Heart left ventricle (tissue), 16 donors: ENCODE measurements at places on chromosomes 3 and 15.

DNA sequence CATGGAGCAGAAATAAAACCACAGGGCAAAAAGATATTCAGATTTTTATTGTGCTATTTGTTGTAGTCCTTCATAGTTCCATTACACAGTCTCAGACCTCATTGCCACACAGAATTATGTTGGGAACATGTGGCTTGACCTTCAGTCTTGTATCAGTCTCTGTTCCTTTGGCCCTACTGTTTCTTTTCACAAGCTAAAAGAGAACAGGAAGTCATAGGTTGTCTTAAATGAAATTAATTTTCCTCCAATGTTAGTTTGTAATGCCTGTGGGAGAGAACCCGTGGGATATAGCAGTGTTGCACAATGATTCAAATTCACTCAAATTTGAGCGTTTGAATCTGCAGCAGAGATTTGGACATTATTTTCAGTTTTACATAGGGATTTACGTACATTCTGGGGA lies 359.9 kb downstream of the LRTM1 start:
- H3K27ac ChIP-seq: no peak overlapping the region
- H3K4me3 ChIP-seq: no peak overlapping the region
- no peak for DNase-seq
- no peaks in the 10 kb centered on the region for H3K27me3 ChIP-seq
- H3K4me1 ChIP-seq: no peaks in the 10 kb centered on the region

DNA sequence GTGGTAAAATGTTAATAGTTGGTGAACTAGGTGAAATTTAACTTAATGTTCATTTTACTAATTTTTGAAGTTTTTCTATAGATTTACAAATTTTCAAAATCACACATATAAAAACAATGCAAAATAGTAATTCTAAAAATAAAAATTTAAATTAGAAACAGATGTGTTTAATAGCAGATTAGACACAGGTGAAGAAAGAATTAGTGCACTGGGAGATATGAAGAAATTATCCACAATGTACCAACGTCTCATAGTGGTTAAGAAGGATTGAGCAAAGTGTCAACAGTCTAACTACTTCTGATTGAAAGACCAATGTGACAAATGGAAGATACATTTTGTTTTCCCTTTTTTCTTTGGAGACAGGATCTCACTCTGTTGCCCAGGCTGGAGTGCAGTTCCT lies 26.5 kb downstream of the SPG11 start:
- peaks cover 52% of the 10 kb centered on the region for H3K36me3 ChIP-seq
- no peaks in the 10 kb centered on the region for H3K27me3 ChIP-seq
- no peak overlapping the region for H3K27ac ChIP-seq
- no peak overlapping the region for H3K4me3 ChIP-seq
- no peaks in the 10 kb centered on the region for H3K4me1 ChIP-seq

DNA sequence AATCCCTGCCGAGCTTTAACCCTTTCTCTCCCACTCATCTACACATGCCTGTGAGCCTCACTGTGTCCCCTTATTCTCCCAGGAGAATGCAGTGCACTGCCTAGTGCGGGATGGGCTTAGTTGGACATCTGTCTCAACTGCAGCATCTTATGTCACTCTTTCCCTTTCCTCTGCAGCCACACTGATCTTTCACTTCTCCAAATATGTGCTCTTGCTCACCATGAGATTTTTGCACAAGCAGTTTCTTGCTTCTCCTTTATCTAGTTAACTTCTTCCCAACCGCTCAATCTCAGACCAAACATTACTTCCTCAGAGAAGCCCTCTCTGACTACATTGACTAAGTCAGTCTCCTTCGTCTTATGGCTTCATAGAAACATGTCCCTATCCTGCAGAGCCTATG lies 292.3 kb downstream of the KBTBD8 start:
- H3K4me1 ChIP-seq: no peaks in the 10 kb centered on the region
- no peak for DNase-seq
- no peak overlapping the region for H3K4me3 ChIP-seq
- H3K27ac ChIP-seq: no peak overlapping the region

GRCh38 chr15:31552482-31553099 lies 226.0 kb downstream of the KLF13 start:
- H3K27ac ChIP-seq: no peak overlapping the region
- H3K27me3 ChIP-seq: no peaks in the 10 kb centered on the region
- peaks cover 3% of the 10 kb centered on the region for H3K4me1 ChIP-seq
- no peaks in the 10 kb centered on the region for H3K36me3 ChIP-seq
- no peak for DNase-seq

GRCh38 chr3:72629191-72629631 lies 219.0 kb downstream of the SHQ1 start:
- H3K36me3 ChIP-seq: no peaks in the 10 kb centered on the region
- DNase-seq: no peak
- H3K4me3 ChIP-seq: no peak overlapping the region
- H3K4me1 ChIP-seq: no peaks in the 10 kb centered on the region
- H3K27ac ChIP-seq: no peak overlapping the region

- no peaks in the 10 kb centered on the region for H3K36me3 ChIP-seq
- H3K27me3 ChIP-seq: no peaks in the 10 kb centered on the region
- DNase-seq: peak; percentile 45
These were observed 79.1 kb upstream of the HACD2 start for GRCh38 chr3:123663977-123664376.

DNA sequence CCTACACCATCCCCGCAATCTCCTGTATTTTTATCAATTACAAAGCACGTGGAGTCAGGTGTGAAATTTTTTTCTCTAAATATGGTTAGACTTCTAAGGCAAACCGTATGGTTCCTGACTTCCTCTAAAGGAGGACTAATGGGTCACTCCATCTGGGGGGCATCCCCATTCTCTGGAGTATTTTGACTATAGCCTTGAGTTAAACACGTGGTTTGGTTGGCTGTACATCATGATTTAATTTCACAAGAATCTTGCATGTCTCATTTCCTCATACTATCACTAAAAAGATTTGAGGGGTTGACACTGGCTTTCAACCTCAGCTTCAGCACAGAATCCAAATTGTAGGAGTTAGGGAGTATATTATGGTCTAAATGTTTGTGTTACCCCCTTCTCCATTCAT lies 25.3 kb upstream of the ZNF770 start:
- no peak overlapping the region for H3K4me3 ChIP-seq
- no peaks in the 10 kb centered on the region for H3K27me3 ChIP-seq
- no peaks in the 10 kb centered on the region for H3K4me1 ChIP-seq
- H3K36me3 ChIP-seq: no peaks in the 10 kb centered on the region

- H3K4me3 ChIP-seq: no peak overlapping the region
- H3K27ac ChIP-seq: peak overlapping the region; percentile 82
- DNase-seq: no peak
These were observed 33.8 kb downstream of the FMN1 start for GRCh38 chr15:33160581-33161165.

DNA sequence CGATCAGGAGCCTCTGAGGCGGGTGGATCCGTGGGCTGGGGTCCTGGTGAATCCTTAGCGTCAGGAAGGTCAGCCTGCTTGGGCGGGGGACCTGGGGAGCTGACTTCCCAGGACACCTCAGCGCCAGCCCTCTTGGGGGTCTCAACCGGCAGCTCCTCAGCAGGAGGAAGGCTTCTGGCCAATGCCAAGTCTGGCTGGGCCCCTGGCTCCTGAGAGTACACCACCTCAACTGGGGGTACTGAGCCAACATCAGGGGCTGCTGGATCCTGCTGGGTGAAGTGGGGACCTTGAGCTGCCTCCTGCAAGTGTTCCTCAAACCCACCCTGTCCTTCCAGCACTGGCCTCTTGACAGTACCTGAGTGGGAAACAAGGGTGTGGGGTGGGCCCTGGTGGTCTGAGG lies 3.1 kb downstream of the PRRT3 start:
- no peaks in the 10 kb centered on the region for H3K36me3 ChIP-seq
- H3K27me3 ChIP-seq: no peaks in the 10 kb centered on the region
- H3K4me3 ChIP-seq: no peak overlapping the region
- no peak for DNase-seq
- peaks cover 30% of the 10 kb centered on the region for H3K4me1 ChIP-seq
- H3K27ac ChIP-seq: no peak overlapping the region

DNA sequence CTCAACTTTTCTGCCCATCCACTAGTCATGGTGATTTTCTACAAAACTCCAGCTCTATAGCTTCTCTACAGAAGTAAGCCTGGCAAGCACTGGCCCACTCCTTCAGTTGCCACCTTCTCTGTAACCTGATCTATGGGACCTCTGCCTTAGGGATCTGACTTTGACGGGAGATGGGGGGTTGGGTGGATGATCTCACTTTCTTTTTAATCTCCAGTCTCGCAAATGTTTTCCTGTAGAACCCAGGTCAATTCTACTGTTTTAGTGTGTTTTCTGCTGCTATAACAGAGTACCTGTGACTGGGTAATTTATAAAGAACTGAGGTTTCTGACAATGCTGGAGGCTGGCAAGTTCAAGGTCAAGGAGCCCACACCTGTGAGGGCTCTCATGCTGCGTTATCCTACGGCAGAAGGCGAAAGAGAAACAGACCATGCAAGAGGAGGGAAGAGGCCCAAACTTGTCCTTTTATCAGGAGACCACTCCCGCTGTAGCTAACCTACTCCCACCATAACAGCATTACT lies 189.9 kb upstream of the THRB start:
- H3K4me3 ChIP-seq: no peak overlapping the region
- no peak for DNase-seq
- H3K4me1 ChIP-seq: no peaks in the 10 kb centered on the region
- no peak overlapping the region for H3K27ac ChIP-seq

DNA sequence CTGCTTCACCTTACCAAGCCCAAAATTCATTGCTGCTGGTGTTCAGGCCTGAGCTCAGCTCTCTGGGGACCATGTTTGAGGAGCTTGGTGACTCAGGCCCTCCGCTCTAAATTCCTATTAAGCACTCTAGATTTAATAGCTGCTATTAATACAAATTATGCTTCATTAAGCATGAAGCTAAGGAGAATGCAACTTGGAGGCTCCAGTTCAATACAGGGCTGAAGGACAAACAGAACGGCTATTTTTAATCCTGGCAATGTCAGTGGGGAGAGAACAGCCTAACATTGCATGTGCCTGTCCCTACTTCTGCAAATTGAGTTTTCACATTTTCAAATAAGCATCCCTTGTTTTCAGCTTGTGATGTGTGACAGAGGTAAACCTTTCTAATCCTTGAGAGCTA lies 80.1 kb upstream of the TRIM42 start:
- H3K36me3 ChIP-seq: no peaks in the 10 kb centered on the region
- H3K27ac ChIP-seq: peak overlapping the region; percentile 77
- no peaks in the 10 kb centered on the region for H3K27me3 ChIP-seq
- H3K4me1 ChIP-seq: peaks cover 21% of the 10 kb centered on the region
- no peak for DNase-seq
- H3K4me3 ChIP-seq: no peak overlapping the region

DNA sequence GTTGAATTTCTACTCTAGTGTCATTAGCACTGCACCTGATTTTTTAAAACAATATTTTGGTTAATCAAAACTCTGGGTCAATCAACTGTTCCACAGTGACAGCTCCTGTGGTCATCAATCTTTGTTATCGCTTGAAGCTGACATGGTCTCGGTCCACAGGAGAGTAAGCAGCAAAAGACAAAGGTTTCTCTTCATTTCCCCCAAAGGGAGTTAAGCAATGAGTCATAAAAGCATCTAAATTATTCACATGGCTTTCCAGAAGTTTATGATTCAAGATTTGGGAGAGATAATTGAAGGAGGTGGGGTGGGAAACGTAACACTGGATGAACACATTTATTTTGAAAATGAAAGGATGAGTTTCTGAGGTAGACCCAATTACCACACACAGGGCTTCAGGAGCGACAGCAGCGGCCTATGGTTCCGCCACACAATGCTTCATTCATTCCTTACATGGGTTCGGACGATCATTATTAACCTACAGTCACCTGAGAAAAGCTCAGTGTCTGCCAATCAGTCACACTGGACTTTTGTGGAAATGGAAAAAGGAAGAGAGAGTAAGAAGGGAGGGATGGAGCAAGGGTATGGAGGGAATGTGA lies 505.1 kb downstream of the FHIT start:
- no peak for DNase-seq
- H3K4me3 ChIP-seq: no peak overlapping the region
- H3K27me3 ChIP-seq: no peaks in the 10 kb centered on the region
- H3K4me1 ChIP-seq: peaks cover 6% of the 10 kb centered on the region
- no peaks in the 10 kb centered on the region for H3K36me3 ChIP-seq

DNA sequence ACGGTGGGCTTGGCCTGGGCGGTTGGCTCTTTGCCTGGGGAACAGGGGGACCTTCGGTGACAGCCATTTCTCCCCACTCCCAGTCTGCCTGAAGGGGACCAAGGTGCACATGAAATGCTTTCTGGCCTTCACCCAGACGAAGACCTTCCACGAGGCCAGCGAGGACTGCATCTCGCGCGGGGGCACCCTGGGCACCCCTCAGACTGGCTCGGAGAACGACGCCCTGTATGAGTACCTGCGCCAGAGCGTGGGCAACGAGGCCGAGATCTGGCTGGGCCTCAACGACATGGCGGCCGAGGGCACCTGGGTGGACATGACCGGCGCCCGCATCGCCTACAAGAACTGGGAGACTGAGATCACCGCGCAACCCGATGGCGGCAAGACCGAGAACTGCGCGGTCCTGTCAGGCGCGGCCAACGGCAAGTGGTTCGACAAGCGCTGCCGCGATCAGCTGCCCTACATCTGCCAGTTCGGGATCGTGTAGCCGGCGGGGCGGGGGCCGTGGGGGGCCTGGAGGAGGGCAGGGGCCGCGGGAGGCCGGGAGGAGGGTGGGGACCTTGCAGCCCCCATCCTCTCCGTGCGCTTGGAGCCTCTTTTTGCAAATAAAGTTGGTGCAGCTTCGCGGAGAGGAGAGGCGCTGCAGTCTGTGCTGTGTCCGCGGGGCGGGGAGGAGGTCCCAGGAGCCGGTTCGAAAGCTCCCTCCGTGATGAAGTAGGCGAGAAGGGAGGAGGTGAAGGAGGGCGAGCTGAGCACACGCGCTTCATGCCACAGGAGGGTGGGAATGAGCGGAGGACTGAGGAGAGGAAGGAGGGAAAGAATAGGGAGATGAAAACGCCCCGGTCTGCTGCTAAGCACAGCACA lies 9.6 kb downstream of the CLEC3B start:
- H3K27ac ChIP-seq: peak overlapping the region; percentile 27
- H3K27me3 ChIP-seq: no peaks in the 10 kb centered on the region
- H3K4me3 ChIP-seq: peak overlapping the region; percentile 44
- H3K4me1 ChIP-seq: peaks cover 7% of the 10 kb centered on the region
- H3K36me3 ChIP-seq: peaks cover 23% of the 10 kb centered on the region

DNA sequence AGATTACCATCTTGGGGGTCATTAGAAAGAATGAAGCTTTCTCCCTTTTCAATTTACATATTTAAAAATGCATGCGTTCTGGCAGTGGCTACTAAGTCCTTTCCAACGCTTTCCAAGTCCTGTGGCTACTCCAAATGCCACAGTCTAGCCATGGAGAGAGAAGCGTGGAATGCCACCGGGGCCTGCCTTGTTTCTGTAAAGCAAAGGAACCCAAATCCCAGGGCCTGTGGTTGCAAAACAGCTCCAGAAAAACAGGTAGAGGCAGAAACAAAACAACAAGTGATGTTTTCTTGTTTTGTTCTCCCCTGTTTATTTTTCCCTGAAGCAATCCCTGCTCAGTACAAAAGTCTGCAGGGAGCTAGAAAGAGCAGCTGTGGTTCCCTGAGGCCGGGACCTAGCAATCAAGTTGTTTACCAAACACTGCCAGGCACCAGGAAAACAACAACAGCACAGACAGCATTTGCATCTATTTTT lies 85.5 kb downstream of the FOXP1 start:
- H3K27me3 ChIP-seq: no peaks in the 10 kb centered on the region
- no peaks in the 10 kb centered on the region for H3K4me1 ChIP-seq
- peak overlapping the region; percentile 40 for H3K27ac ChIP-seq
- no peak overlapping the region for H3K4me3 ChIP-seq
- DNase-seq: no peak
